ENCODE measurements at places on chromosomes 12 and 14.

DNA sequence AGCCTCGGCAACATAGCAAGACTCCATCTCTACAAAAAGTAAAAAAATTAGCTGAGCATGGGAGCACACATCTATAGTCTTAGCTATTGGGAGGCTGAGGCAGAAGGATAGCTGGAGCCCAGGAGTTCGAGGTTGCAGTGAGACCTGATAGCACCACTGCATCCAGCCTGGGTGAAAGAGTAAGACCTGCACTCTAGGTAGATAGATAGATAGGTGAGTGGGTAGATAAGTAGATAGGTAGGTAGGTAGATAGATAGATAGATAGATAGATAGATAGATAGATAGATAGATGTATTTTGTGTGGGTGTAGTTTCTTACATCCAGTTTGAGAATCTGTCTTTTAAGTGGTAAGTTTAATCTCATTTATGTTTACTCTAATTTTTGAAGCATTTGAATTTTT is 72.8 kb downstream of the IFT81 start:
- DNase-seq: no peak

DNA sequence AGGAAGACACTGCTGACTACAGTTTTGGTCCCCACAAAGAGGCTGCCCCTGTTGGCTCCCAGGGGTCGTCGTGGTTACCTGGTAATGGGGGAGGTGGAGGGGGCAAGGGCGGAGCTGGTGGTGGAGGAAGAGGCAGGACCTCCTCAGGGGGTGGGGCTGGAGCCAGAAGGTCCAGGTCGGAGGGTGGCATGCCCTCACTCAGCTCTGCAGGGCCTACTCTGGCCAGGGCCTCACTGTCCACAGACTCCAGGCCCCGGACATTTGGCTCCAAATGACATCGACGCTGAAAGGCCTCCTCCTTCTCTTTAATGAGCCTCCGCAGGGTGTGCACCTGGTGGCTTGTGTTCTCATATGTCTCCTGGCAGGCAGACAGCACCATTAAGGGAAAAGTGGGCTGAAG is 28.5 kb downstream of the PRPF40B start:
- DNase-seq: no peak

- DNase-seq: no peak
These were observed 48.9 kb downstream of the TRAF3 start for GRCh38 chr14:102826161-102826560.

- DNase-seq: no peak
These were observed 25.1 kb upstream of the CDK17 start for GRCh38 chr12:96425321-96425720.

DNA sequence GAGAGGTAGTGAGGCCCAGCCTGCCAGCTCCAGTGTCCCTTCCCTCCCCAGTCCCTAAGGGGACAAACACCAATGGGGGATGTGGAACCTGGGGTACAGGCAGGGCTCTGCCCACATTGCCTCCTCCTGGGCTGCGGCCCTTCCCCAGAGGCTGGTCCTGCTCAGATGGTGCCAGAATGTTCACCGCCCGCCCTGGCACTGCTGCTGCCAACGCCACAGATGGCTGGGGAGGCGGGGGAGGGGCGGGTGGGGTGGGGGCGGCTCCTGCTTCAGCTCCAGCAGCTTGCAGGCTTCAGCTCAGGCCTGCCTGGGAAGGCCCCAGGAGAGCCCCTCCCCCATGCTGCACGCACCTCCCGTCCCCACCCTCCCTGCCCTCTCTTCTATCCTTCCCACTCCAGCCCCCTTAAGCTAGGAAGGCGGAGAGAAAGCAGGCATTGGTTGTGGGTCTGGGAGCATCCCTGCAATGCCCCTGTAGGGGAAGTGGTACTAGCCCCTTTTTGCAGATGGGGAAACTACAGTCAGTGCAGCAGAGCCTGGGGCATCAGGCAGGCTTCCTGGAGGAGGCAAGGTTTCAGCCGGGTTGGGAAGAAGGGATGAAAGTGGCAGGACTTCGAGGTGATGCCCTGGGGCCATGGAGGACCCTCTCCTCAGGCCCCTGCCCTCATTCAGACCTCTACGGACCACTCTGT is 2.0 kb upstream of the BEGAIN start:
- no peak for DNase-seq

DNA sequence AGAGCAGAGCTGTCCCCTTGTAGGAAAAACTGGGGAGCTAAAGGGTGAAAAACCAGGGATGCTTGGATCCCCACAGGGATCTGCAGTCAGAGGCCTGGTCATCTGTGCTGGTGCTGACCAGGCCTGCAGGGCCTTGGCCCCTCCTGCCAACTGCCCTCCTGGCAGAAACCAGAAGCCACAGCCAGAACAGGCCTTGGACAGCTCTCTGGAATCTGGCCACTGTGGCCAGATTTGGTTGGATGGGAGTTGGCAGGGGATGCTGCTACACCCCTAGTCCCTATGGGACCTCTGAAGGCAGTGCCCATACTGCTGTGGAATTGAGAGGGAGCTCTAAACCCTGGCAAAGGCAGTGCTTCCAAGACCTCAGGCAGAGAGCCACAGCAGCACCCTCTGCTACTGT is 9.2 kb upstream of the GPX2 start:
- DNase-seq: no peak

- DNase-seq: no peak
These were observed 5.6 kb upstream of the PNMA1 start for GRCh38 chr14:73719791-73720190.

- DNase-seq: no peak
These were observed 2.3 kb downstream of the SERPINA5 start for GRCh38 chr14:94583557-94583956.

- DNase-seq: no peak
These were observed 172.5 kb upstream of the FOXN3 start for GRCh38 chr14:89589400-89590118.

DNA sequence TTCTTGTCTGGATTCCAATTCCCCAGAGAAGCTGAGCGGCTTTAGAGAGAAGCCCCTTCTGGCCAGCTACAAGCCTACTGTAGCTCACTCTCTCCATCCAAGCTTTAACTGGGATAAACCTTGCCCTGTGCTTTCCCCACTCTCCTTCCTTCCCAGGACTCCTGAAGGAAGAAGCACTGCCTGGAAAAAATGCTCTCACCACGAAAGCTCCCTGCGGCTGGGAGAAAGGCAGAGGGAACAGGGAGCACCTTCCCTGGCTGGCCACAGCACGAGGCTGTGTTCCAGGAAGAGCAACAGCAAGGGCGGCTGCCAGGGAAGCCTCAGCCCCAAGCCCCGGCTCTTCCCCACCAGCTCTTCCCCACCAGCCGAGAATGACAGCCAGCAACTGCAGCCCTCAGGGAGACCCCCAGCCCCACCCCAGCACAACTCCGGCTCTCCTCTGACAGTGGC is 40.8 kb upstream of the PNMA1 start:
- DNase-seq: no peak

DNA sequence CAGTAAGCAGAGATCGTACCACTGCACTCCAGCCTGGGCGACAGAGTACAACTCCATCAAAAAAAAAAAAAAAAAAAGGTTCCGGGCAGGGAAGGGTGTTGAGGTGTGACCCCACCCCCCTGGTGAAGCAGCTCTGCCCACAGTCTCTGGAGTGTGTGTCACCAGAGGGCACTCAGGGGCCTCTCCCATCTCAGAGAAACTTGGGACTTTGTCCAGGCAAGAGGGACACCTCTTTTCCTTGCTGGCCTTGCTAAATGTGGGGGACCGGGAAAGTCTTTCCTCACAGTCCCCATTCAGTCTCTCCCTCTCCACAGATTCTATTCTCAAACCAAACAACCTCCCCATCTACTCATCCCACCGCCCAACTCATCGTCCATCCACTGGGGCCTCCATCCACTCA is 43.6 kb downstream of the RFLNA start:
- DNase-seq: no peak

DNA sequence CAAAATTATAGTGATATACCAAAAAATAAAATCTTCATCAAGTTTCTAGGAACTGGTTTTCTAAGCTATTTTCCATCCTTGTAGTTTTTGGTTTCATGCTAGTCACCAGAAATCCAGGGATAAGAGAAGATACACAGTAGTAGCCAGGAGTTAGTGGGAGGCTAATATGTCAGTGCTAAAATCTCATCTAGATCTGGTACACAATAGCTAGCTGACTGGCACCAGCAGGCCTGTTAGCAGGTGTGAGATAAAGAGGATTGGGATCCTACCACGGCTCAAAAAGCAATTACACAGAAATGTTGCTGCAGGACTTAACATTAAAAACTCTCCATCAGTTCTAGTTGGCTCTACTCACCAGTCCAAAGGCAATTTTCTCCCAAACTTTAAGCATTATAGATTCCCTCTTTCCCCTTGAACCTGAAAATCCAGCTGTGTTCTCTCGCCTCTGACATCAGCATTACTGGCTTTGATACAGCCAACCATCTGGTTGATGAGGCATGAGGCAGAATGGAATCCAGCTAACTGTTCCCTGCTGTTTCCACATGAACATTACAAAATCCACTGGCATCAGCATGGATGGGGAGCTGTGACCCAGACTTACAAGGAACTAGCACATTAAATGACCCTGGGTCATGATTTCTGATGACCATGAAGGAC is 41.8 kb upstream of the CCDC196 start:
- no peak for DNase-seq

- no peak for DNase-seq
These were observed 11.3 kb downstream of the KIF26A start for GRCh38 chr14:104149617-104150135.

- no peak for DNase-seq
These were observed 191.4 kb downstream of the KTN1 start for GRCh38 chr14:55771242-55771981.

DNA sequence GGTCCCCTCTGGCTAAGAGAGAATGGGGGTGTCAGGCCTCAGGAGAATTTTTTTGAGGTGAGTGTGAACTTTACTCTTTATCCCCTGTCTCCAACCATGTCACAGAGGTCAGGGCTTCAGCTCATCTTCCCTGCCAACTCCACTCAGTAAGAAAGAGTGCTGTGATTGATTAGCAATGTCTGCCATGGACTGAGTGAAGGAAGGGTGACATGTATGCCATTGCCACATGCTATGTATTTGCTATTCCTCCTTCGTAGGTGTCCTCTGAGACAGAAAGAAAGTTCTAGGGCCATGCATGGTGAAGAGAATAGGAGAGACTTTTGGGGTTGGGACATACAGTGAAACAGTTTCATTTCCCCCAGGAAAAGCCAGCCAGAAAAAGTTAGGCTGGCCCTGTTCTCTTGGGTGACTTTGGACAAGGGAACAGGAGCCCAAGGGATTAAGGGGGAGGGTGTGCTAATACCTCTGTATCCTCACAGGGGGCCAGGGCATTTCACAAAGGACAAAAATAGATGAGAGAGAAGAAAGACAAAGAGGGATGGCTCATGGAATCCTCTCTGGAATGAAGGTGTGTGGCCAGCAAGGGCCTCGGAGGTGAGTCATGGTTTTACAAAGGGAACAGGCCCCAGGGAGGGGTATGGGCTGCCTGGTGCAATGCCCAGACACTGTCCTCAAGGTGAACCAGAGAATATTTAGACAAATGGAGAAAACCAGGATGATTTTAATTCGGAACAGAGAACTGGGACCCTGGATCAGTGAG is 13.9 kb upstream of the MYL2 start:
- DNase-seq: no peak

Data from HuH-7.5 (cell line).